Hematopoietic multipotent progenitor cell treated with erythropoietin and hydrocortisone succinate and interleukin-3 and kit ligand, for 17 days (in vitro differentiated cells): ENCODE measurements at places on chromosomes 6 and 20.

DNA sequence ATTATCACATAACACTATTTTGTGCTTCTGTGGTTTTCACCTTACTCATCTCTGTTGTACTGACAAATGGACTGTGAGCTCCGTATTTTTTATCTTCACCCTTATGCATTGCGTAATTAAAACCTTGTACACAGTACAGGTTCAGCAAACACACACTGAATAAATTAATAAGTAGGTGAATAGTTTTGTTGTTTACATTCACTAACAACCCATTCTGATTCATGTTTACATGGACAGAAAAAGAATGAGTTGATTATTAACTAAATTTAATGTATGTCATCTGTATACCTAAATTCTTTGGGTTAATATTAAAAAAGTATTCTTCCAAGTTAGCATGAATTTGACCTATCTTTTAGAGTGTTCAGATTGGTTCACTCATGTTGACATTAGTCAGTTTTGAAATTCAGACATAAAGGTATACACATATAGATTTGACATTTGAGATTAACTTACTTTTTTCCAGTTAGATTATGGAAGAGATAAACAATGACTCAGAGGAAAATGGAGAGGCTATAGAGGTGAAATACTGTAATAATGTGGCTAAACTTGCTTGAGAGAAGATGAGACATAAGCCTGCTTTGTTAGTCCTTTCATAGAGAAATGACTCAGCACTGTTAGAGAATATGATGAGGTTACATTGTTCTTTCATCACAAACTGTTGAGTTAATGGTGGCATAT lies 541.7 kb upstream of the FLRT3 start:
- no peak for DNase-seq

DNA sequence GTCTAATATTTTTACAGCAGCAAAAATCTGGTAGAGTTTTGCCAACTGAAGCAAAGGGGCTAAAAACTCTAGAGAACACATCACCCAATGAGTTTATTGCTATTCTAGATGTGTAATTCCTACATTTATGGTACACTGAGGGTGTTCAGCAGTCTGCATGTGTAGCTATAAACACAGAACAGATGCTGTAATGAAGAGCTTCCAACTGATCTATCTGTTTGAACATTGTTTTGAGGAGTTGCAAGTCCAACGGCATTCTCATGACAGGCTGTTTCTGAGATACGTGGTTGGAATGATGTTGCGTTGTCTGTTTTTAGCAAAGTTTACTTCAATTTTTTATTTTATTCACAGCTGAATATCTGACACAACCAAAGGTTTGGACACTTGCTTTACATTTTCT lies 141.2 kb upstream of the RAB32 start:
- no peak for DNase-seq

- no peak for DNase-seq
Measured at GRCh38 chr20:45920462-45921336, 8.7 kb upstream of the PLTP start.

- DNase-seq, result no peak
Measured at GRCh38 chr6:169250660-169251059, 3.0 kb downstream of the THBS2 start.

GRCh38 chr6:137581019-137581707 lies 87.0 kb upstream of the OLIG3 start:
- DNase-seq, result no peak

GRCh38 chr6:32912951-32913350 lies 27.9 kb downstream of the HLA-DMB start:
- no peak for DNase-seq

- no peak for DNase-seq
Measured at GRCh38 chr20:23515250-23515939, 24.5 kb downstream of the CST8 start.

DNA sequence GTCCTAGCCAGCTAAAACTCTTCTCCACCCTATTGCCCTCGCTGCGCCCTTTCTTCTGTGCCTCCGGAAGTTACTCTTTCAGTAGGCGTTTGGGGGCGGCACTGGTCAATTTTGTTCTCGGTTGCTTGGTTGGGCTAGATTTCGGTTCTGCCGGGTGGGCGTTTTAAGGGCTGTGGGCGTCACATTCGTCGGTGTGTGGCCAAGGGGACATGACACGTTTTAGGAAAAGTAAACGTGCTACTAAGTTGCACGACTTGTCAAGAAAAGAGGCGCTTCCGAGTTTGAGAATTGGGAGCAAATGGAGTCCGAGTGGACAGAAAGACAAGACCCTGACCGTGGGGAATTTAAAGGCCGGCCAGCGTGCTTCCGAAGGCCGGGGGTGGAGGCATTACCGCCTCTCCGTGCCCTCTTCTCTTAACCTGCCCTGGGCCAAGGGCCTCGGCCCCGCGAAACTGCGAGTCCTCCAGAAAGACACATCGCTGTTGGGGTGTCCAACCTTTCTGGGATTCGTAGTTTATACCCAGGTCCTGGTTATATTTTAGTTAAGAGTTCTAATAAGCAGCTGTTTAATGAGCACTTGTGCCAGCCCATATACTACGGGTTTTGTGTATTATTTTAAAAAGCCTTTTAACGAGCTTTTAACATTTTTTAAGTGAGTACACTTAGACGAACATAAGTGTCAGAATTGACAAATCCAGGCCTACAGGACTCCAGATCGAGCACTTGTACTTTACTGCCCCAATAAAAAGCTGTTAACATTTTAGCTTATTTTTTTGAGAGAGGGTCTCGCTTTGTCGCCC lies 664 bp upstream of the BAG6 start:
- no peak for DNase-seq

GRCh38 chr6:33865478-33866077 lies 61.8 kb upstream of the MLN start:
- no peak for DNase-seq

DNA sequence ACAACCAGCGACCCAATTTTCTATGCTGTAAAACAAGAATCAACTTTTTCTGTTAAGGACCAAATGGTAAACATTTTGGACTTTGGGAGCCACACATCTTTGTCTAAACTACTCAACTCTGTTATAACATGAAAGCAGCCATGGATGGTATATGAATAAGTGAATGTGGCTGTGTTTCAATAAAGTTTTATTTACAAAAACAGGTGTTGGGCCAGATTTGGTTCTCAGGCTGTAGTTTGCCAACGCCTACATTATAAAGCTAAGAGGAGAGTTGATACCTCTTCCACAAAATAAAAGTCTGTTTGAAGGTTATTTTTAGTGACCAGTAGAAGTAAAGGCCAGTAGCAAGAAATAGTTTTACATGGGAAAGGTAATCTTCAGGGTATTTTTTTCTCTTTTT lies 60.4 kb upstream of the SDHAF4 start:
- no peak for DNase-seq

DNA sequence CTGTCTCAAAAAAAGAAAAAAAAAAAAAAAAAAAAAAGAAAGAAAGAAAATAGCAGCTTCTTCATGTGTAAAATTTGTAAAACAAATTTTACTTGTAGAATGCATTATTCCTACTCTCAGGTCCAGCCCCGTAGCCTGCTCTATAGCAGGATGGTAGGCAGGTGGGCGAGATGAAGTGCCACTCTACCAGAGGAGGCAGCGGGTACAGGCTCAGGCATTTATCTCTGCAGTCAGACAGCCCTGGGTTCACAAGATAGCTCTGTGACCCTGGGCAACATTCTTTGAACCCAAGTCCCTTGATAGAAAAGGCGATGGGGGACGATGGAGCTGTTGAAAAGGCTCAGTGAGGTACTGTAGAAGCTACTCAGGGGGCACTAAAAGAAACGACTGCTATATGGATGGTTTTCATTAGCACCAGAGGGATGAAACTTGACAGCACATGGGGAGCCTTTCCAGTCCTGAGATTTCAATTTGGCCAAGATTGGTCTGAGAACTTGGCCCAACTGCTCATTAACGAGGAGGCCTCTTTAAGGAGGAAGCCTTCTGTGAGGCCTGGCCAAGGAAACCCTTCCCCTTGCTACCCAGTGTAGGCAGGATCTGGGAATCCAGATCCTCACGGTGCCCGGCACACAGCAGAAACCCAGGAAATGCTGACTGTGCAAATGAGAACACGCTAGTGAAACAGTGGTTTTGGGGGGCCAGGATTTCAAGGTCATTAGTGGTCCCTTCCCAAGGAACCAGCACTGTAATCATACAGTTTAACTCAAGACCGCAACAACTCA lies 63.1 kb downstream of the MYH7B start:
- peak; percentile 64 for DNase-seq

DNA sequence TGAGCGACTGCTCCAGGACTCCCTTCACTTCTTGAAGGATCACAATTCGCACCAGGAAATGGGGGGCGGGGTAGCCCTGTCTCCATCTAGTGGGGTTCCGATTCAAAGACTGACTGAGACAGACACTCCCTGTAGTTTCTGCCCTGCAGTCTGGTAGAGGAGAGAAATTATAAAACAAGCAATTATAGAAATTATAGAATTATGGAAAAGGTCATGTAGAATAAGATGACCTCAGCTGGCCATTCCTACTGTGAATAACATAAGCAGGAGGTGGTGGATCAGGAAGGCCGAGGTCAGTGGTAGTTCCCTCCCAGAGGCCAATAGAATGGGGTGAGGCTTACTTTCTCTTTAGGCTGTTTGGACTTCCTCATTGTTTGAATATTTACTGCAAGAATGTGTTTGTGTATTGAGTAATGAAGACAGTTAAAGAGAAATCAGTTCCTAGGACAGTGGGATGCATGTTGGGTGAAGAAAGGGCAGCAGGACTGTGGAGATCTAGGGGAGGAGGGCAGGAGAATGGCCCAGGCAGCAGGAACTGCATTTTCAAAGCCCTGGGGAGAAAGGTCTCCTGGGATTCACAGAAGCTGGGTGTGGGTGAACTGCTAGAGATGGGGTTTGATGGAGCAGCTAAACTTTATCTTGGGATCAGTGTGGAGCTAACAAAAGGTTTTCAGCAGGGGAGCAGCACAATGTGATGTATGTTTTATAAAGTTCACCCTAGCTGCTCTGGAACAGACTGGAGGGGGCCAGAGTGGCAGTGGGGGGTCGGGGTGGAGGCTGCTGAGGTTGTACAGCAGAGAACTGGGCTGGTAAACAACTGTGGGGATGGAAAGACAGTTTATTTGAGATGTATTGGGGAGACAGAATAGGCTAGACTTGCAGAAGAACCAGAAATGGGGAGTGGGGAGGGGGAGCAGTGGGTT lies 2.1 kb downstream of the ZNF341 start:
- DNase-seq, result no peak

DNA sequence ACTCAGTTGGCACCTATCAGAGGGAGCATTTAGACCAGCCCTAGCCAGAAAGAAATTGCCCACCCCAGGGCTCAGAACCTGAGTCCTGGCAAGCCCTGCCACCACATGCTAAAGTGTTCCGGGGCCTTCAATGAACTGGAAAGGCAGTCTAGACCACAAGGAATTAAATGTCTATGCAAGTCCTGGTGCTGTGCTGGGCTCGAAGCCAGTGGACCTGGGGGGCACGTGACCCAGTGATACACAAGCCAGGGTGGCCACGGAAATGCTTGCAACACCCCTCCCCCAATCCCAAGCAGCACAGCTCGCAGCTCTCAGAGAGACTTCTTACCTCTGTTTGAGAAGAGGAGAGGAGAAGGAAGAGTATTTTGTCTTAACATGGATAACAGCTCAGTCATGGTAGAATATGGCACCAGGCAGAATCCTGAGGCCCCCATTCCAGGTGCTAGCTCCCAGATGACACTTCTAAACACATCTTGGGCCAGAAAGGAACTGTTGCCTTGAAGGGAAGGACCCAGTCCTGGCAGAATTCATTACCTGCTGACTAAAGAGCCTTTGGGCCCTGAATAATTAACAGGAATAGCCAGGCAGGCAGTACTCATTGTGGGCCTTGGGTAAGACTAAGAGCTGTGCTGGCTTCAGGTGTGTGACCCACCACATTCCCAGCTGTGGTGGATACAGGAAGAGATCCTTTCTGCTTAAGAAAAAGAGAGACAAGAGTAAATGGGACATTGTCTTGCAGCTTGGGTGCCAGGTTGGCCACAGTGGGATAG lies 111.3 kb downstream of the BTBD9 start:
- DNase-seq, result no peak

- DNase-seq, result no peak
Measured at GRCh38 chr6:164087870-164088269, 673.4 kb downstream of the QKI start.

GRCh38 chr6:121499666-121500065 lies 64.2 kb downstream of the GJA1 start:
- DNase-seq, result no peak

- DNase-seq, result no peak
Measured at GRCh38 chr6:166335378-166336302, 6.7 kb downstream of the SFT2D1 start.

GRCh38 chr6:287489-287860 lies 4.8 kb upstream of the DUSP22 start:
- no peak for DNase-seq

- DNase-seq, result no peak
Measured at GRCh38 chr20:10472871-10473270, 37.8 kb downstream of the SLX4IP start.

- DNase-seq, result no peak
Measured at GRCh38 chr6:24832794-24833193, 34.1 kb upstream of the ARMH2 start.

GRCh38 chr6:133951881-133952814 lies 876 bp upstream of the TBPL1 start:
- peak; percentile 35 for DNase-seq

GRCh38 chr20:41364967-41365765 lies 1.5 kb downstream of the EMILIN3 start:
- DNase-seq, result no peak

GRCh38 chr6:140537211-140537610 lies 1162.8 kb upstream of the CITED2 start:
- DNase-seq, result no peak

DNA sequence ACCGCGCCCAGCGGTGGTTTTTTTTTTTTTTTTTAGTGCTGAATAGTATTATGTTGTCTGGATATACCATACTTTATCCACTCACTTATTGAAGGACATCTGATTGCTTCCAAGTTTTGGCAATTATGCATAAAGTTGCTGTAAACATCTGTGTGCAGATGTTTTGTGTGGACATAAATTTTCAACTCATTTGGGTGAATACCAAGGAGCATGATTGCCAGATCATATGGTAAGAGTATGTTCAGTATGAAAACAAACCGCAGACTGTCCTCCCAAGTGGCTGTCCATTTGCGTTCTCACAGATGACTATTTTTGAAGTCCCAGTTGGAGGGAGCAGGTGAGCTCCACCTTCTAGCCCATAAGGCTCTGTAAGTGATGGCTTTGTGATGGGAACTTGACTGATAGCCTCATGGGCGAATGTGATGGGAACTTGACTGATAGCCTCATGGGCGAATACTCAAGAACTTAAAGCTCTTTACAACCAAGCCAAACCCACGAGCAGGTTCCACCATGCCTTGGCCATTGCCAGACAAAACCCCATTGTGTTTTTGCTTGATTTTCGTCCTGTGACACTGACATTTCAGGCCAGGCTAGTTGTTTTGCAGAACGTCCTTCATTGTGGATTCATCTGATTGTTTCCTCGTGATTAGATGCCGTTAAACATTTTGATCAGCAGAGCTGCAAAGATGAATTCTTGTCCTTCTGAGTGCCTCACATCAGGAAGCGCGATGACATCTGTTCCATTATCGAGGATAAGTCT lies 51.0 kb downstream of the ZBTB2 start:
- no peak for DNase-seq

- DNase-seq, result no peak
Measured at GRCh38 chr6:143139239-143139784, 78.6 kb downstream of the AIG1 start.
